Calu3 (cell line): ENCODE measurements at places on chromosomes 1 and 21. TPM values are rescaled to one million over a fixed set of nuclear protein-coding genes. Genes with fewer than 3 reads are reported as not detected.
A peak's percentile ranks its signal among the peaks of the same experiment; 100 is the strongest.

Gene SPTA1
- 0.49 and 0.66 TPM in 2 replicates for total RNA-seq

Gene CYP4X1
- total RNA-seq, result 0.21 and 0.27 TPM in 2 replicates

Gene TMEM82
- total RNA-seq, result not detected in 2 replicates

Gene CFHR4
- not detected in 2 replicates for total RNA-seq

Gene RNU1-3
- total RNA-seq, result 1,678 and 1,905 TPM in 2 replicates

Gene OR2T35
- total RNA-seq, result not detected in 2 replicates

Gene OBSCN
- 18.5 and 19.5 TPM in 2 replicates for total RNA-seq

Gene DENND2C
- 1.2 and 1.3 TPM in 2 replicates for total RNA-seq

Gene PRAMEF18
- not detected in 2 replicates for total RNA-seq

Gene ATP1A2
- not detected in 2 replicates for total RNA-seq

Gene MSH4
- total RNA-seq, result 0.54 and 0.83 TPM in 2 replicates

Gene IFNLR1
- 4.5 and 5.0 TPM in 2 replicates for total RNA-seq

Gene RASSF5
- 6.1 and 6.5 TPM in 2 replicates for total RNA-seq

- no peak for DNase-seq
Observed at GRCh38 chr1:212301580-212301979, 16.4 kb downstream of the PPP2R5A start.

GRCh38 chr21:38743772-38744529 lies 61.8 kb upstream of the ETS2 start:
- no peak for DNase-seq

- no peak for DNase-seq
Observed at GRCh38 chr1:197145446-197146024, 934 bp downstream of the ASPM start.

DNA sequence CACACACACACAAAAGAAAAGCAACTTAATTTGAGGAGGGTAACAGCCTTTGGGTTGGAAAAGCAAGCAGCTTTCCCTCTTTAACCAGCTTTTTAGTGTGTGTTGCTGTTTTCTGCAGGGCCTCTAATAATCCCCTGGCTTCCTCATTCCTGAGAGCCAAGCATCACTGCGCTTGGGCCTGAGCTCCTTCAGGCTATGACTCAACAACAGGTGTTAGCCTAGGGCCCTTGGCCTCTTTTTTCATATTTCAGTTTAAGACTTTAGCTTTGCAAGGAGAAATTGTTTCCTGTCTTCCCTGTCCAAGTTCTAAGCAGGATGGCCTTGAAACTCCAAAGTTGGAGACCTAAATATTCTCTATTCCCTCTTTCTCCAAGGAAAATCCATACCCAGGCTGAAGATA lies 26.2 kb upstream of the SNX27 start:
- peak; percentile 77 for DNase-seq

- DNase-seq, result no peak
Observed at GRCh38 chr21:41235201-41235600, 67.2 kb downstream of the BACE2 start.

DNA sequence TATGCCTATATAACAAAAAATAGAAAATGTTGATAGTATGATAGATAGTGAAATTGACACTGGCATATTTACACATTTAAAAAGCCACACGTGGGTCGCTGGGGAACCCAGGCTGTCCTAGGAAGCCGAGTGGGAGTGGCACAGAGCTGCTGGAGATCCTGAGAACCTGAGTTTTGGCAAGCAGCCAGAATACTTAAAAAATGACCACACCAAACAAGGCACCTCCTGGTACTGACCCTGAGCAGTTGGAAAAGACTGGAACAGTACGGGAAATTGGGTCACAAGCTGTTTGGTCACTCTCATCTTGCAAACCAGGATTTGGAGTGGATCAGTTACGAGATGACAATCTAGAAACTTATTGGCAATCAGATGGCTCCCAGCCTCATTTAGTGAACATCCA lies 111.5 kb downstream of the ZFYVE9 start:
- no peak for DNase-seq

DNA sequence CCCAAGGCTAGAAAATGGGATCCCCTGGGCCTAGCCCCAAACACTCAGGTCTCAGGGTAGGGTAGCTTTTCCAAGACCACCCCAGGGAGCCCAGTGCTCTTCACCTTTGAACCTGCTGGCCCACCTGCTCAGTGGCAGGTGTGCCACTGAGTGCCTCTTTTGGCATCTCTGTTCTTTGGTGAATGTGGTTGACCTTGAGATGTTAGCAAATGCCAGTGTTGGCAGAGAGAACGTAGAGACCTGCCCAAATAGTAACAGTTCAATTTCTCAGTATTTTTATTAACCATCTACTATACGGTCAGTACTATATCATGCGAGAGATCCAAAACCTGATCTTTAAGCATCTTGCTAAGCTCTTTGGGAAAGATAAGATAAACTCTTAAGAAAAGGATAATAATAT lies 128.2 kb downstream of the PEX14 start:
- DNase-seq, result no peak

GRCh38 chr1:17633654-17634053 lies 94.2 kb downstream of the ARHGEF10L start:
- DNase-seq, result no peak

GRCh38 chr1:61282387-61282786 lies 200.0 kb downstream of the NFIA start:
- peak; percentile 27 for DNase-seq

- peak; percentile 50 for DNase-seq
Observed at GRCh38 chr1:58573705-58574591, 3.1 kb downstream of the TACSTD2 start.

GRCh38 chr1:100722221-100722620 lies 2.7 kb downstream of the VCAM1 start:
- no peak for DNase-seq

GRCh38 chr1:230919207-230919606 lies 50.9 kb upstream of the C1orf198 start:
- DNase-seq, result no peak

GRCh38 chr1:54581621-54582035 lies 33.6 kb downstream of the ACOT11 start:
- peak; percentile 67 for DNase-seq

DNA sequence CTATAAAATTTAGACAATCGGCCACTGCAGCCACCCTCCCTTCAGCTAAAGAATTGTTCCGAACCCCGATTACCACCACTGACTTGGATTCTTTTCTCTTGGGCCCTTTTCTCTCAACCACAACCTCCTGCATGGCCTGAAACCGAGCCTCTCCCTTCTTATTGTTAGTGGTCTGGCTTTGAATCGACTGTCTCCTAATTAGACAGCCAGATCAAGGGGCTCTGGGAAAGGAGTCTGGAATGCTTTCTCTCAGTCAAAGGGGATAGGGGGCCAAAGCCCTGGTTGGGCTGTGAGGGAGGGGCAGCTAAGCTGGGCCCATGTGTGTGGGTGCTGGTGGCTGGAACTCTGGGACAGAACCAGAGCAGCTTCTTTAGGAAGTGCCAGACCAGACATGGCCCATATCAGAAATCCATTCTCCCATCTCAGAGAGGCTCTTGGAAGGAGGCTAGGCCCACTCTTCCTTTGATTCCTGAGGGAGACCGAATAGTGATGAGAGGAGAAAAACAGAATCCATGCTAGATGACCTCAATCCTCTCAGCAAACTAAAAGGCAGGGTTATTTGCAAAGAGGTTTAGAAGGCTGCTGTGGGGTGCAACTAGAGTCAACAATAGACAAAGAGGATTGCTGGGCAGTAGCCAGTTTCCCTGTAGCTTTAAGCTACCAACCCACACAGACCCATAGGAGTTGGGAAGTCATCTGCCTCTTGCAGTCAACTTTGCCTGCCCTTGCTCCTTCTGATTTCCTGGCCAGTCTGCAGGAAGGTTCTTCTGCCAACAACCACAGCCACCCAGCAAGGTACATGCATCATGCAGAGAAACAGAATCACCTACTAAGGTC lies 117.6 kb downstream of the AK5 start:
- no peak for DNase-seq

- DNase-seq, result no peak
Observed at GRCh38 chr1:58108783-58109182, 437.7 kb downstream of the OMA1 start.

- DNase-seq, result no peak
Observed at GRCh38 chr21:21079646-21080045, 81.4 kb downstream of the NCAM2 start.

- no peak for DNase-seq
Observed at GRCh38 chr1:30903343-30904034, 5.1 kb downstream of the SDC3 start.

- no peak for DNase-seq
Observed at GRCh38 chr1:154186852-154187501, 4.9 kb downstream of the TPM3 start.

DNA sequence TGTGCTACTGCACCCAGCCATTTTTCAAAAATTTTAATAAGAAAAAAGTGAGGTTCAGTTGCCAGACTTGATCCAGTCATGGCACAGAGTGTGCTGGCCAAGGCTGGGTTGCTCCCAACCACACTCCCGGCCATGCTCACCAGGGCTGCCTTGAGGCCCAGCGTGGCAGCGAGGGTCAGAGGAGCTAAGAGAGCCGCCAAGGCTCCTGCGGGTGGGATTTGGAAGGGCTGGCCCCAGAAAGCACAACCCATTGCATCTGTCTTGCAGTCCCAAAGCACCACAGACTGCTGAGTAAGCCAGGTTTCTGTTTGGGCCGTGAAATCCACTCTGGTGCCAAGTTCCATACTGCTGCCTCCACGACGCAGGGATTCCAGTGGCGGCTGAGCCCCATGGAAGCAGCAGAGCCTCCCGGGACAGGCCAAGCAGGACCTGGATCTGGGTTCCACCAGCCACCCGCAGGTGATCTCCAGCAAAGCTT lies 22.6 kb downstream of the ZBTB17 start:
- no peak for DNase-seq

GRCh38 chr1:86388777-86389176 lies 7.3 kb downstream of the ODF2L start:
- no peak for DNase-seq

DNA sequence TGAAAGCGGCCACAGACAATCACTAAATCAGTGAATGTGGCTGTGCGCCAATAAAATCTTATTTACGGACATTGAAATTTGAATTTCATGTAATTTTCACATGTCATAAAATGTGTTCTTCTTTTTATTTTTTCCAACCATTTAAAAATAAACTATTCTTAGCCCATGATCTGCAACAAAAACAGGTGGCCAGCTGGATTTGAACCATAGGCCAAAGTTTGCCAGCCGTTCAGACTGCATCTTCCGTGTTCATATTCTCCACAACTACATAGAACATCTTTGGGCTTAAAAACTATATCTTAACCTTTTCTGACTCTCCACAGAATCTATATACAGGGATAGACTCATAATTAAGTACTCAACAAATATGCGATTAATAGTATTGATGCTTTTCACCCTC lies 81.2 kb upstream of the RALGPS2 start:
- DNase-seq, result no peak

- no peak for DNase-seq
Observed at GRCh38 chr1:51264451-51264850, 28.4 kb downstream of the RNF11 start.

GRCh38 chr1:219661464-219662092 lies 48.7 kb upstream of the ZC3H11B start:
- DNase-seq, result no peak

- DNase-seq, result no peak
Observed at GRCh38 chr21:42144679-42145568, 73.8 kb downstream of the UMODL1 start.

DNA sequence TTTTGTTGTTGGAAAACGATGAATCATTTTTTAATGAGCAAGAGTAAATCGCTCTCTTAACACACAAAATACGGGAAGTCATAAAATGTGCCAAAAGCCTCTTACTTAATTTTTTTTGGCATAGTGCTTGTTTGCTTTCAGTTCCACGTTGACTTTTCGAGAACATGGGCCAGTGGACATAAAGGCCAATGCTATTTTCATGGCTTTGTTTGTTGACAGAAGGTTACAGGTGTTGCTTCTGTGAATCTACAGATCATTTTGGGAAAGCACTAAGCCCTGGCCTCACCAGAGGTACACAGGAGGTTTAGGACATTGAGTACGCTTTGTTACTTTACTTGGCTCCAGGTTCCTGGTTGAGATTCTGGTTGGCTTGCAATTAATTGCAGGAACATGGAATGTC lies 199.4 kb upstream of the HMCN1 start:
- no peak for DNase-seq
